ENCODE measurements at places on chromosomes 13 and 19. TPM values are rescaled to one million over a fixed set of nuclear protein-coding genes. Genes with fewer than 3 reads are reported as not detected.

XAB2 gene
- 19.8 TPM for total RNA-seq

CYP4F8 gene
- not detected for total RNA-seq

SHD gene
- 0.30 TPM for total RNA-seq

URAD gene
- total RNA-seq = not detected

DNA sequence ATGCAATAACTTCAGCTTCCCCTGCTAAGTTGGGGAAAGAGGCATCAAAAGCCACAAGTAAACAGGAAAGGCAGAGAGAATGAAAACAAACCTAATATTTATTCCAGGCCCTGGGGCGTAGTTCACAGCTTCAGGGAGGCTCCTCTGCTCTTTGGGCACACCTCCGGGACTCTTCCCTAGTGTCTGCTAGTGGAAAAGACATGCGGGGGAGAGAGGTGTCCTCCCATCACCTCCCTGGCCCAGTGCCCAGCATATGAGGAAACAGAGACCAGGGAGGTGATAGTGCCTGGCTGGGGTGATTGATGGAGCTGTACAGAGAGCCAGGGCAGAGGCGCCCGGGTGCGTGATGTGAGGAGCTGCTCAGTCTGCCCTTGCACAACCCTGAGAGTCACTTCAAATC, 71.0 kb downstream of the RASL11A start:
- H3K27me3 ChIP-seq = peaks cover 15% of the 10 kb centered on the region
- H3K27ac ChIP-seq = no peak overlapping the region
- no peaks in the 10 kb centered on the region for H3K4me1 ChIP-seq
- DNase-seq = no peak

GRCh38 chr13:95122063-95122462, 179.2 kb downstream of the ABCC4 start:
- no peak overlapping the region for H3K4me3 ChIP-seq
- no peak for DNase-seq
- H3K27me3 ChIP-seq = no peaks in the 10 kb centered on the region

DNA sequence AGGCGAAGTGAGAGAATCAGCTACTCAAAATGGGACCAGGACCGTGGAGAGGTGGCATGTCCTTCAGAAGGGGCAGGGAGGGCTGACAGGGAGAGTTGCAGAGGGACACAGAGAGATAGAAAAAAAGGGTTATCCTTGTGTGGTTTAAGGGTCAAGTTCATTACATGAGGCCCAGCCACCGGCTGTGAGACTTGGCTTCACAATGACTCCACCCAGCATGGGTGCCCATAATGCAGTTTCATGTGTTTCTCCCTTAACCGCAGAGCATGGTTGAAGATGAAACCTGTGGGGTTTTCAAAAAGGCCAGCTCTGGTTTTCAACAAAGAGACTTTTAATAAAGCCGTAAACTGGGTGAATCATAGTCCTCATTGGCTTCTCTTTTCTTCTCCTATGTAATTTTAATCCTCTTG, 164.6 kb downstream of the KLF5 start:
- no peak overlapping the region for H3K4me3 ChIP-seq
- no peaks in the 10 kb centered on the region for H3K4me1 ChIP-seq
- no peak for DNase-seq
- no peaks in the 10 kb centered on the region for H3K36me3 ChIP-seq

DNA sequence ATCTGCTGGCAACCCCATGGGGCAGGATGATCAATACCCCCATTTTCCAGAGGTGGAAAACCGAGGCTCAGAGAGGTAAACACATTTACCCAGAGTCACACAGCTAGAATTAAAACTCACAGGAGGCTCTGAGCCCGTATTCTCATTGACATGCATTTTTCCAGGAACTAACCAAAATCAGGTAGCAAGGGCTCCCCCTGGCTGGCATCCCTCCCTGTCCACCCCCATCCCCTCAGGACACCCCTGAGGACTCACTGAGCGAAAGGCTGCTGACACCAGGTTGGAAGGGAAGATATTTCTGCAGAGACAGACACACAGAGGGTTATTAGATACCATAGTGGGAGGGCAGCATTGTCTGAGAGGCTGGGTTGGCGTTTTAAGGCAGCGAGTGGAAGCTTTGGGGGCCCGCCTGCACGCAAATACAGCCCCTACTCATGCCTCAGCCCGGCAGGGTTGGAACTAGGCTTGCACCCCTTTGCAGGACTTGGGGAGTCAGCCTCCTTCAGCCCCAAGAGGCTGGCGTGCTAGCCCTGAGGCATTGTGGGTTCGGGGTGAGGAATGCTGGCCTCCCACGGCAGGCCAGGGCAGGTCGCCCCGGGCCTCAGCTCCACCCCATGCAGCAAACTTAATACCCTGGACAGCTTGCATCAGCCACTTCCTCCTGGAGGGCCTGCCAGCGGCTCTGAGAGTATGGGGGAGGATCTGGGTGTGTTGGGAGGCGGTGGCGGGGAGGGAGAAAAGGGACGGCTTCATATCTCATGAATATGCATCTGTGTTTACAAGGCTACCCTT, 3.9 kb downstream of the SLC1A5 start:
- no peaks in the 10 kb centered on the region for H3K27me3 ChIP-seq
- H3K4me3 ChIP-seq = peak overlapping the region; percentile 9
- peaks cover 32% of the 10 kb centered on the region for H3K4me1 ChIP-seq
- peak; percentile 43 for DNase-seq

GRCh38 chr13:110227864-110228643, 78.9 kb downstream of the COL4A1 start:
- no peak overlapping the region for H3K27ac ChIP-seq
- H3K4me3 ChIP-seq = no peak overlapping the region
- H3K4me1 ChIP-seq = peaks cover 60% of the 10 kb centered on the region
- no peaks in the 10 kb centered on the region for H3K36me3 ChIP-seq
- H3K27me3 ChIP-seq = no peaks in the 10 kb centered on the region
- DNase-seq = no peak

All from heart right ventricle (tissue), 16 donors.